Cerebellar cortex (tissue), 1 donor: ENCODE measurements at places on chromosomes 4 and X.

DNA sequence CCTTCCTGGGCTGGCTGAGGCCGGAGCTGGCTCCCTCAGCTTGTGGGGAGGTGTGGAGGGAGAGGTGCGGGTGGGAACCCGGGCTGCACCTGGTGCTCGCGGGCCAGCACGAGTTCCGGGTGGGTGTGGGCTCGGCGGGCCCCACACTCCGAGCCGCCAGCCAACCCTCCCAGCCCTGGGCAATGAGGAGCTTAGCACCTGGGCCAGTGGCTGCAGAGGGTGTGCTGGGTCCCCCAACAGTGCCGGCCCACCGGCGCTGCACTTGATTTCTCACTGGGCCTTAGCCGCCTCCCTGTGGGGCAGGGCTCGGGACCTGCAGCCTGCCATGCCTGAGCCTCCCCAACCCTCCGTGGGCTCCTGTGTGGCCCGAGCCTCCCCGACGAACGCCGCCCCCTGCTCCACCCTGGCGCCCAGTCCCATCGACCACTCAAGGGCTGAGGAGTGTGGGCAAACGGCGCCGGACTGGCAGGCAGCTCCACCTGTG lies 182.7 kb upstream of the PAQR3 start:
- DNase-seq: no peak

- no peak for DNase-seq
These were observed 1953.1 kb upstream of the ADGRL3 start for GRCh38 chr4:59247032-59247431.

DNA sequence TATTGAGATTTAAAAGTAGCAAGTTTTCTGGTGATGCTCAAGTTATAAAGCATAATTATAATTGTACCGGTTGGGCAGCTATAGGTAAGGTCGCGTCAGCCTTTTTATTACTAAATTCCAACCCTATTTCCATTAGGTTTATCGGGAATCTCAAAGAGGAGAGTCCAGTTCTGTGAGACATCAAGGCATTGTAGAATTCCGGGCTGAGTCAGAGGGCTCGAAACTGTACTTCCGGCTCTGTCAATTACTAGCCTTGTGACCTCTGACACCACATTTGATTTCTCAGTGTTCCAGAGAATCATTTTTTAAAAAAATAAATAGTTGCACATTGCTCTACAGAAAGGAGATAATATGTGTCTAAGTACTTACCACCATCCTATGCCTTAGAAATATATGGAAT lies 4.3 kb downstream of the IL1RAPL1 start:
- no peak for DNase-seq

- no peak for DNase-seq
These were observed 424.2 kb downstream of the FGF13 start for GRCh38 chrX:138287205-138287877.

DNA sequence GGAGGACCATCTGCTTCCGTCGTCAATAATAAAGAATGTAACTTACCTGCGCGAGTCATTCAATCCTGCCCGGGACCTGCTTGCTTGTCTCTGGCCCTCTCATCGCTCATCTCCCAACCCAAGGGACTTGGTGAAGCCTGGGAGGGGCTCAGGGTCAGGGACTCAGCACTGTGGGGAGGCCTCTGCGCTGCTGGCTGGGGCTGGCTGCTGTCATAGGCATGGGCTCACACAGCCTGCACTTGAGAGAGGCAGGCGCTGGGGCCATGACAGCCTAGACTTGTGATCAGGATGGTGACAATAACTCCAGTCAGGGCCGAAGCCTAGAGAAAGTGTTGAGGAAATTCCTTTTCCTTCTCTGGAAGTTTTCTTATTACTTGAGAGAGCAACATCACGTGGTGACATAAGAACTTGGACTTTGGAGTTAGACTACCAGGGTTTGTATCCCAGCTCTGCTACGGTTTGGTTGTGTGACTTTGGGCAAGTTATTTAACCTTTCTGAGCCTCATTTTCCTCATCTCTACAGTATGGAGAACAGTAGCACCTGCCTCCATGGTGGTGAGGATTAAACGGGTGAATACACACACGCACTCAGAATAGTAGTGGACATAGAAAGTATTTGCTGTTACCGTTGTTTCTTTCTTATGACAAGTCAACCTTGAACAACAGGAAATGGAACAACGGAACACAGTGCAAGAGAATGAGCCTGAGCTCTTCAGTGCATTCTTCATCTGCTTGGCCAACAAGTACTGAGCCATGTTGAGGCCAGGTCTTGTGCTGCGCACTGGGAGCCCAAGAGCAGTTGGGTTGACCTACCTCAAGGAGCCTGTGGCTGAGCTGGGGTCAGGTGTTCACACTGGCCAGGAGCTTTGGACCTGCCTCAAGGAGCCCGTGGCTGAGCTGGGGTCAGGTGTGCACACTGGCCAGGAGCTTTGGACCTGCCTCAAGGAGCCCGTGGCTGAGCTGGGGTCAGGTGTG lies 60.5 kb downstream of the TBC1D14 start:
- DNase-seq: no peak

DNA sequence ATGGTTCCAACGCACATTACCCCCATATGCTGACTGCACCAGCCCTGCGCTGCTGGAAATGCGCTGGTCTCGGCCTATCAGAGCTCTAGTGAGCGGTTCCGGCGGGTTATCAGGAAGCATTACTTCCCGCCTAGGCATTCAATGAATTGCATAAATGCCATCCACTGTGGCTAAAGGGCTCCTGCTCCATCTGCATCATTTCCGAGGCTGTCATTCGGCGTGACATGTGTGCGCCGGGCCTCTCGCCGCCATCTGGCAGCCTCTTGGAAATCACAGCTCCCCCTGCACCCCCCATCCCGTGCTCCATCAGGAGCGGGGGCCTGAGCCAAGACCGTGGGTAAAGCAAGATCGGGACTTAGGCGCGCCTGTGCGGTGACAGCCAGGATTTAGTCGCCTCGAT lies 64.4 kb downstream of the SEPSECS start:
- peak; percentile 88 for DNase-seq

DNA sequence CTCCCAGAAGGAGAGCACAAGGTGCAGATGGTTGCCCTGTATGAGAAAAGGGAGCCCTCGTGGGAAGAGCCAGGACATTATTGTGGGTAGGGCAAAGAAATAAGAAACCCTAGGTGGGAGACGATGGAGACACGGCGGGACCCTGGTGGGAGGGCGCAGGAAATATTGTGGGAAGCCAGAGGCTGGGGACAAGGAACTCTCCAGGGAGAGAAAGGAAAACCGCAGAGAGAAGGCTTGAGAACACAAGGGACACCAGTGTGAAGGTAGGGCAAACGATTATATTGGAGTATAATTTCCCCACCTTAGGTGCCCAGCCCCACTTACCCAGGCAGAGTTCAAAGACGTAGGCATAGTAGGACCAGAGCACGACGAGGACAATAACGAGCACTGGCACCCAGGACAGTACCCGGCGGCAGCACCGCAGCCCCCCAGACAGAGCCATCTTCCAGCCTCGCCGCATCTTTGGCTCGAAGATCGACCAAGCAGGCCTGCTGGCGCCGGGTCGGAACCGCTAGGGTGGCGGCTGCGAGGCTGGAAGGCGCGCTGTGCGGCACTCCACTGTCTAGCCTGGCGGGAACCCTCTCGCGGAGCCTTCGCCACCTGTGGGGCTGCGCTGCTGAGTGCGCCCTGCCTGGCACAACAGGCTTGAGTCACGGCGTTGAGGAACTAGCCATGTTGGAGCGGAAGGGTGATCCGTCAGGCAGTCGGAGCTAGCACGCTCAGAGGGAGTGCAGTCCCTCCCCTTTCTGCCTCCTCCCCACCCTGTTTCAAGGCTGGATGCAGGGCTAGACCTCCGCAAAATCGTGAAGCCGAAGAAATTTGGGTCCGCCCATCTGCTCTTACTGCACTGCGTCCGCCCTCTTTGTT lies at the start of gene ZDHHC15:
TSS of gene ZDHHC15 (minus strand) at position 473 of the 867 bp plus-strand sequence. CDS start at position 460, 13 bp downstream.
- DNase-seq: peak; percentile 66

DNA sequence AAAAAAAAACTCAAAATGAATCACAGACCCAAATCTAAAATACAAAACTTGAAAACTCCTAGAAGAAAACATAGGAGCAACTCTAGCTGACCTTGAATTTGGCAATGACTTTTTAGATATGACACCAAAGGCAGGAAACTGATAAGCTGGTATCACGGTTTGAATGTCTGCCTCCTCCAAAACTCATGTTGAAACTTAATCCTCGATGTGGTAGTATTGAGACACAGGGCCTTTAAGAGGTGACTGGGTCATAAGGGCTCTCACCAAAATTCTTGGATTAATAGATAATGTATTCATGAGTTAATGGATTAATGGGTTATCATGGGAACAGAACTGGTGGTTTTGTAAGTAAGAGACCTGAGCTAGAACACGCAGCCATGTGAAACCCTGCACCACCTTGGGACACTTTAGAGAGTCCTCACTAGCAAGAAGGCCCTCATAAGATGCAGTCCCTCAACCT lies 40.5 kb downstream of the FRYL start:
- no peak for DNase-seq

- no peak for DNase-seq
These were observed 168.3 kb upstream of the RPS6KA3 start for GRCh38 chrX:20434986-20435385.

DNA sequence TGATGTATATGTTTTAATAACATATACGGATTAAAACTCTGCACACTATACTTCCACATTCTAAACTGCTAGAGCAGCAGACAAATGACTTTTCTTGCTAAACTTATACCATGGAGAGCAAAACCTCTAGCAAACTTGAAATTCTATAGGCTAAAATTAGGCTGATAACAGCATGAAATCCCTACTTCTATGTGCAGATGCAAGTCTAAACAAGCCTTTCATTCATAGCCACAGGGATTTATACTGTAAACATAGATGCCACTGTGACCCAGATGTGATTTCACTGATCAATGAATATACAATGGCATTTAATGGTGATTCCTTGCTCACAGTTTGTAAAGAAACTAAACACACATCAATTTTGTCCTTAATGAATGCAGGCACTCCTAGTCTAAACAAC lies 151.0 kb downstream of the ANTXR2 start:
- no peak for DNase-seq
